CD4-positive, alpha-beta T cell treated with Interleukin-2 at 100 ng/mL for 4 hours (primary cell): ENCODE measurements at places on chromosomes 11 and 22.
A peak's percentile ranks its signal among the peaks of the same experiment; 100 is the strongest.

GRCh38 chr11:12494699-12495098 lies 117.3 kb downstream of the PARVA start:
- no peak for DNase-seq

- DNase-seq = peak; percentile 13
These were observed 33.2 kb upstream of the ZBTB16 start for GRCh38 chr11:114026355-114026754.

- DNase-seq = no peak
These were observed 578.5 kb downstream of the BUD13 start for GRCh38 chr11:116194156-116194904.

DNA sequence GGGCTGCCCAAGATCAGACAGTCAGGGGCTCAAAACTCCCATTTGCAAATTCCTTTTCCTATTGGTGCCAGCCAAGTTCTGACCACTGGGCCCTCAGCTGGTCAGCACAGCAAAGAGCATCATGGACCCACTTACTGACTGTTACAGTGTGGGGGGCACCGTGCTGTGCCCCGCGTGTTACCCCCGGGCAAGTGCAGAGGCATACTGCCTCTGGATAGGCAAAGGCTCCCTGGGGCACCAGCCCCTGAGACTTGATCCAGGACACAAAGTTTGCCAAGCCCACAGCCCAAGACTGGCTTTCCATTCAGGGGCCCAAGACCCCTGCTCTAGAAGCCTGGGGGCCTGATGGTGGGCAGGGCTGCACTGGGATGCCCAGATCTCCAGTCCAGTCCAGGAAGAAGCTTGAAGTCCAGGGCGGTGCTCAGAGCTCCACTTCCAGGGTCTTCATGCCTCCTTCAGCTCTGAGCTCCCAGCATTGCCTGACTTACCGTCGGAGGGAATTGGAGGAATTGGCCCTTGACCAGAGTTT lies 6.6 kb downstream of the LRRC32 start:
- no peak for DNase-seq

DNA sequence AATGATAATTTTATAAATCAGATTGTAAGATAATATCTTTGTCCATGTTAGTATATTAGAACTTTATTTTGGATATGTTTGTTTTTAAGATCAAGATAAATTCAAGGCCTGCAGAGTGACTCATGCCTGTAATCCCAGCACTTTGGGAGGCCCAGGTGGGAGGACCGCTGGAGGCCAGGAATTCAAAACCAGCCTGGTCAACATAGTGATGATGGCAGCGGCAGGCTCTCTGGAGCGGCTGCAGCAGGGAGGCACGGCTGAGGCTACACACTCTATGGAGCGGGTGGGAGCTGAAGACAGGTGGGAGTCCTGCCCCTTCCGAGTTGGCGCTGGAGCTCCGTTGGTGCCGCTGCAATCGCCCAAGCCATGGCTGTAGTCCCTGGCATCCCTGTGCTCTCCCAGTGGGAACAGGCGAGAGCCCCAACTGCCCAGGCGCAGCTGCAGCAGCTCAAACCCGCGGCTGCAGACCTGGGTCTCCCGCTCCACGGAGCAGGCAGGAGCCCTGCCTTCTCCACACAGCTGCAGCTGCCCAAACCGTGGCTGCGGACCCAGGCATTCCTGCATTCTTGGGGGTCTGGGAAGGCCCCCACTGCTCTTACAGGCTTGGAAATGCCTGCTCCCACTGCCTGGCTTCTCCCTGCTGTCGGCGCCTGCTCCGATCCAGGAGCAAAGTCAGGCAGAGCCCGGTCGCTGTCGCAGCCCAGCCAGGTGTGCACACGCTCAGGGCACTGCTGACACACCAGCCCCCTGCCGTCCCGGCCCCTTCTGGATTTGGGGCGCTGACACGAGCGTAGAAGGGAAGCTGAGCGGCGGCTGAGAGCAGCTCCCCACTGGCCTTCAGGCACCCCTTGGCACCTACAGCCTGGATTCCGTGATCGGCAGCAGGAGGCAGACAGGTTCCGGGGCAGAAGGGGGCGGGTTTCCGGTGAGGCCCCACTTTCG lies 16.7 kb downstream of the C11orf54 start:
- DNase-seq = no peak

DNA sequence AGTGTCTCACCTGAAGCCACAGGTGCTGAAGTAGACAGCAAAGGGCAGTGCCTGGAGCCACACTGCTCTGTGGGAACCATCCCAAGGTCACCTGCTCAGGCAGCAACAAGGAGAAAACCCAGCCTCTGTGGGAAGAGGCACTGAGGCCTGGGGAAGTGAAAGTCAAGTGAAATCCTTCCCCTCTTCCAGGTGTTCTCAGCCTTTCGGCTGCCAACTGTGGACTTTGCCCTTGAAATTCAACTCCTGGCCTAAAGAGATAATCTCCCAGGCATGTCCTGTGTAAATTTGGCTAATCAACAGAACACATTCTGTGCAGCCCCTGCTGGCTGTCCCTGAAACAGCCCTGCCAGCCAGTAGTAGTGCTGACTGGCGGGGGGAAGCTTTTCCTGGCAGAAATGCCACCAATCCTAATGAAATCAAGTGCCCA lies 112.1 kb downstream of the RPL27A start:
- DNase-seq = no peak

GRCh38 chr22:47544696-47545095 lies 782.2 kb downstream of the TBC1D22A start:
- DNase-seq = no peak

DNA sequence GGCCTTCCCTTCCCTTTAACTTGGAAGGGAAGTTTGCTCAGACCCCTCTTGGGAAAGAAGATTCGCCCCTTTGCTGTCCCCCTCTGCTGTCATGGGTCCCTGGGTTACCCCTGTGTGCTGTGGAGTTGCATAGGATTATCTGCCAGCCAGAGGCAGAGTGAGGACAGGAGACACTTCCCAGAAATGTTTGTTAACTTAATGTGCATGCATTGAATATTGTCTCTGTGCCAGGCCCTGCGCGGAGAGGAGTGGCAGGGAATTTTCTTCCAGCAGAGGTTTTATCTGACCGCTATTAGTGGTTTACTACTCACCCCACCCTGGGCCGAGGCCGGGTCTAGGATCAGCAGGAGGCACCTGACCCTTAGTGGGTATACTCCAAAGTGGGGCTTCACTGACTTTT lies 894.8 kb downstream of the TBC1D22A start:
- no peak for DNase-seq

DNA sequence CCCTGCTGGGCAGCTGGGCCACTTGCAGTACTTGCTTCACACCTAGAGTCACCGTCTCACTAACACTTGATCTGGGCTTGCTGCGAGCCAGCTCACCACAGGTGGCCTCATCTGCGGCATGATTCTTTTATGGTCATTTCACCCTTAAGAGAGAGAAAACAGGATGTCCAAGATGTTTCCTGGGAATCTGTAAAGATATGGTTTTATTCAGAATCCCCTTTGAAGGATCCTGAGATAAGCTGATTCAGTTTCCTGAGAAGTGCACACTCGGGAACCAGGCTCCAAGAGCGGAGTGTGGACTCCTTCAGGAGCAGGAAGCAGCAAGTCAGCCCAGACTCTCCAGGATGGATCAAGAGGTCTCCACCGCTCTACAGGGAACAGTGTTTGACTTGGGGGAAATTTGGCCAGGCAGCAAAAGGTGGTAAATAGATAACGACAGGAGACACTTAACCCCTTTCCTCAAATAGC lies 21.8 kb upstream of the TP53AIP1 start:
- no peak for DNase-seq

DNA sequence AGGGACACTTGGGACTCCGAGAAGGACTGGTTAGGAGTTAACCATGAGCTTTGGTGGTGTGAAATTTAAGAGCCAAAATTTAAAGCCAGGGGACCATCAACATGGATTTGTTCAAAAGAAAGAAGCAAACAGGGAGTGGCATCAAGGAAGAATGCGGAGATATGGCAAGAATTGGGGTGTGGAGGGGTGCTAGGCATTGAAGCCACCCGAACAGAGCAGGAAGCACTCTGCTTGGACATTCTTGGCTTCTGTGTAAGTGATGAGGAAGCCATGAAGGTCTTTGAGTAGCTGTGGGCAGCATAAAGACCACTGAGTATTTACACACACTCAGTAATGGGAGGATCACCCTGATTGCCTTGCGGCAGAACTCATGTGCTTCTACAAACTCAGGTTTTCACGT lies 27.2 kb upstream of the PAMR1 start:
- DNase-seq = no peak

DNA sequence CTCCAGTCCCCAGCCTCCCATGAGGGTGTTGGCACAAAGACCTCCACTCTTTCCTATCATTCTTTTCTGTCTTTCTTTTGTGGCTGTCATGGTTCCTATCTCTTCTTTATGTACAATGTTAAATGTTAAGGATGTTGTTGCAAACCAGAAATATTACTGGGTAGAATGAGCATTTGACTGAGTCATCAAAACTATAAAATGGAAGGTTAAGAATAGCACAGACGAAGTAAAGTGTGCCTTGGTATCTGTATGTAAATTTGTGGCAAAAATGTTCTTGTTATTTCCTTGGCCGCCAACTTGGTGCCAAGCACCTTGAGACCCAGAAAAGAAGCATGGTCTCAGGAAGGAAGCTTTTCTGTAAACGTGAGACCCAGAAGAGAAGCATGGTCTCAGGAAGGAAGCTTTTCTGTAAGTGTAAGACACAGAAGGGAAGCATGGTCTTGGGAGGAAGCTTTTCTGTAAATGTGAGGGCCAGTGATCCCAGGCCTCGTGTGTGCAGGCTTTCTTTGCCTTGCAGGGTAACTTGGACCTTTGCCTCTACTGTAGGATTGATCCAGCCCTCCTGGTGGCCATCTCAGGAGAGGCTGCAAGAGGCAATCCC lies 6.7 kb upstream of the PKP3 start:
- DNase-seq = no peak

- no peak for DNase-seq
These were observed 14.2 kb downstream of the OR5B21 start for GRCh38 chr11:58493676-58494075.
